ENCODE measurements at places on chromosomes 3 and 15.

DNA sequence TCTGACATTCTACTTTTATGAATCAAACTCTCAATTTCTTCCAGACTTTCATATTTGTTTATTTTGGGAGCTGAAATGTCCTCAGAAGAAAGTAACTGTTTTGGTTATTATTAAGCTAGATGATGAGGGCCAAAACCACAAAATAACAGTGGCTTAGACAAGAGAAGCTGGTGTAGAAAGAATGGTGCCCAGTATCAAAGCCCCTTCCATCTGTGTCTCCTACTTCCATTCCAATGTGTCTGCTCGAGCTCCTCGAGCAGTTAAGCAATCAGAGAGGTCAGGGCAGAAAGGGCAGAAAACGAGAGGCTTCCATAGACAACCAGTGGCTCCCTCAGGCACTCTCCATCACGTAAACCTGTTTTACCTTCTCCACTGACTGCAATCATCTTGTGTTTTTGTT is 59.7 kb upstream of the MAGI1 start:
- no peak for DNase-seq

GRCh38 chr3:14434126-14434497 is 31.7 kb downstream of the SLC6A6 start:
- DNase-seq: no peak

- no peak for DNase-seq
Measured at GRCh38 chr15:59688423-59688781, 718 bp downstream of the BNIP2 start.

DNA sequence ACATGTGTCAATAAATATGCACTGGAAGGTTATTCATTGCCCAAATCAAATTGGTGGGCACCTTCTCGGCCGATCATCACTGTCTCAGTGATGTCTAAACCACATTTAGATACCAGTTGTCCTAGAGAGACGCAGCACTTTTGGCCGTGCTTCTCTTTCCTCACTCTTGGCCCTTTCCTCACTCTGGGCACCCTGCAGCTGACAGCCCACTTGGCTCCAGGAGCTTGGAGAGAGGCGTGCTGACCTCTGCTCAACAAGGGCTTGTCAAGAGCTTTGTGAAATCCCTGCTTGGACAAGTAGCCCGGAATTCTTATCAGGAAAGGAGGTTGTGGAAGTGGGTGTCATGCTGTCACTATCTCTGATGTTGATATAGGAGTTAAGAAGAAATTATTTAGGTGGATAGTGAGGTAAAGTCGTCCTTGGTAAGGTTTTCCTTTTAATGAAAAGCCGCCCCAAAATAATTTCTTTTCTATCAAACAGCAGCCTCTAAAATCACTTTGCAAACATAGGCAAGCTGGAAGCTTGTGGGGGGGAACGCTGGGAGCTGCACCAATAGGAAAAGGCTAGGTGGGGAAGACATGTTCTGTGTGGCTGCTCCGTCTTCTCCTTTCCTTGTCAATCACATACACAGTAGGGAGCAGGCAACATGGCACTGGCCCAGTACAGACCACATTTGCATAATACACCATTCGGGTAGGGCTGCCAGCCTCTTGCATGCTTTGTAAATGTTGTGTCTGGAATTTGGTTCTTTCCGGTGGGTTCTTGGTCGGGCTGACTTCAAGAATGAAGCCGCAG is 126.8 kb upstream of the UBE3A start:
- no peak for DNase-seq

DNA sequence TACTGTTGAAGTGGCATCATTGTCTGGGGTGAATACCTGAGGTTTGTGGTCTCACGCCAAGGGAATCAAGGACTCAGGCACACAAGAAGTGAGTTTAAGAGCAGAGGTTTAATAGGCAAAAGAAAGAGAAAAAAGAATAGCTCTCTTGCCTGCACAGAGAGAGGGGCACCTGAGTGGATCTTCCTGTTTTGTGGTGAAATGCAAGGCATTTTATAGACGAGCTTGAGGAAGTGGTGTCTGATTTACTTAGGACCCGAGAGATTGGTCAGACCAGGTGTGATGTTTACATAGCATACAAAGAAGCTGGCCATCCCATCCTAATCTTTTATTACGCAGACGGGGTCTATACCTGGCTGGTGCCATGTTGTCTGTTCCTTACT is 13.2 kb downstream of the CCR5 start:
- DNase-seq: no peak

DNA sequence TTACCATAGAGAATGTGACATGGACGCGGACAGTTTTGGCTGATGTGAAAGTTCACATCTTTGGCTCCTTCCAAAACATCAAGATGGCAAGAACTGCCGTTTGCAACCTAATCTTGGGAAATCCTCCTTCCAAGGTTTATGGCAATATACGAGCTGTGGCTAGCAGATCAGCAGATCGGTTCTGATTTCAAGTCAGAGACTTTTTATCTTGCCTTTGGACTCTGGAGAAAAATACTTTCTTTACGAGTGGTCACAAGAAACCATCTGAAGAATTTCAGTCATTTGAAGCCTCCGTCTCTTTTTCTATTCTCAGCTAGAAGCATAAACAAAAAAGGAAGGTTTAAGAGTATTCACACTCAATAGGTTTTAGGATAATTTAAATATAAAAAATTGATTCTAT is 153.5 kb upstream of the MEIS2 start:
- no peak for DNase-seq

- DNase-seq: no peak
Measured at GRCh38 chr3:78154521-78155186, 1114.8 kb downstream of the ROBO2 start.

GRCh38 chr15:95368755-95369601 is 961.5 kb upstream of the NR2F2 start:
- DNase-seq: no peak

DNA sequence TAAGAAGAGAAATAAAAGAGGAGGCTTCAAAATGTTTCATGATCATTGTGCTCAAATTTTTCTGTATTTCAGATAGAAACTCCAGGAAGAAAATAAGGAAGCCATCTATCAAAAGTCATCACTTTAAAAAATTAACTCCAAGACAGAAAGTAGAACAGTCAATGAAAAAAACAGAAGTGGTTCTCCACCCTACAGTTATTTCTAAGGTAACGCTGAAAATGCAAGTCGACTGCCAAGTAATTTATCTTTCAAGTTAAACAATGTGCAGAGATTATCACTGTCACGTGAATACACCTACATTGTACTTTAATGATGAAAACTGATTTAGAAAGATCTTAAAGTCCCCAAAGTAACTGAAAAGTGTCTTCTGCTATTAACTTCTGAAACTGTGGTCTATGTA is 78.5 kb upstream of the SNRPA1 start:
- DNase-seq: no peak

DNA sequence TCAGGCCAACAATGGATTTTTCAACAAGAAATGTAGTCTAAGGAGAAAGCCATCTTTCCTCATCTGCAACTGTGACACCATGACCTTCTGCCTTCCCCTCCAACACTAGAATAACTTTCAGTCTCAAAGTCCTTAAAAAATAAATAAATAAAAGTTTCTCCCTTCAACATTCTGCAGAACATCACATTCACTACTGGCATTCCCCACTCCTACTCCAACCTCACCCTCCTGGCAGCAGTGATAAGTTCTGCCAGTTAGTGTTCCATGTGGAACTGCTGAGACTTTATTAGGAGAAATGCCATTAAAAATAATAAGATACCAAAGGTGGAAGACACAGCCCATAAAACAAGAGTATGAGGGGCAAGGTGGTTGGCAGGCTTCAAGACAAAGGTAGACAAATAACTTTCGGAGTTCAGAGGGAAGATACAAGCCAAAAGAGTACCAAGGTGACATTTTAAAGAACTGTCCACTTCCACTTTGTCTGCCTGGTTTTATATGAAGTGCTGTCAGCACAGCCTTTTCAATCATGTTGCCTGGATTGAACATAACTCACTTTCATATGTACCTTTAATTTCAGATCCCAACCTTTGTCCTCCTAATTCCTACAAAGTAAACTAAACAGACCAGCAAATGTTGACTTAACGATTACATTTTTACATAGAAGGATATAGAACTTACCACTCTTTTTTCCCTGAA is 37.5 kb upstream of the RSL24D1 start:
- no peak for DNase-seq

GRCh38 chr15:65085990-65086679 is 9.6 kb downstream of the KBTBD13 start:
- DNase-seq: no peak

- no peak for DNase-seq
Measured at GRCh38 chr3:14505001-14505802, 34.9 kb downstream of the GRIP2 start.

Measured in RWPE2 (cell line).